Vagina (tissue), 2 donors: ENCODE measurements at places on chromosomes 16 and 17. TPM values are rescaled to one million over a fixed set of nuclear protein-coding genes. Genes with fewer than 3 reads are reported as not detected.

- no peak for DNase-seq
These were observed 73.0 kb downstream of the BMERB1 start for GRCh38 chr16:15507301-15507958.

GRCh38 chr17:79950751-79951150, 84.9 kb downstream of the TBC1D16 start:
- DNase-seq: no peak

- DNase-seq: no peak
These were observed 156.8 kb upstream of the IRX3 start for GRCh38 chr16:54443352-54443751.

DNA sequence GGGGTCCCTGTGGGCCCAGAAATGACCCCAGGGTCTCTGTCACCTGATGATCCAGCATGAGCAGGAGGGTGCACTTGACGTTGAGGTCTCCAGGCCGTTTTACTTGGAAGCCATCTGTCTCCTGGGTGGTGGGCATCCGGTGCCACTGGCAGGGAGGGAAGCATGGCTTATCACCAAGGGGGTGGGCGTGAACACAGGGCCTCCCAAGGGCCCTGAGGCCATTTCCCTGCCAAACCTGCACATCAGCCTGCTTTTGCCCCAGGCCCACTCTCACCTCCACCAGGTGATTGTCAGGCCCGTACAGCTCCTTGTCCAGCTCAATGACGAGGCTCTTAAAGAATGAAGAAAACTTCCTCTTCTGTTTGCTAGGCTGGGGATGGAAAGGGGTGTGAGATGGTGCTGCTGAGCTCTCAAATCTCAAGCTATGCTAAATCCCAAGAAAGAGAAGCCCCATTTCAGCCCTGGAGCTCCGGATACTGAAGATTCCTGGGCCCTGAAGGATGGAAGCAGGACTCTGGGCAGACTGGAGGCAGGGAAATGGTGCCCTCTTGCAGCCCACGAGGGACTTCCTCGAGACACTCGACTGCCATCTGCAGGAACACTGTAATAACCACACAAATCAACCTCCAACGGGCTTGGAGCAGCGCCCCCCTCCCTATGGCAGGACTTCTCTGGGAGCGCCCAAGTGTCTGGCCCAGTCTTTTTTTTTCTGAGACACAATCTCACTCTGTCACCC, 7.1 kb upstream of the FTSJ3 start:
- DNase-seq: no peak

DNA sequence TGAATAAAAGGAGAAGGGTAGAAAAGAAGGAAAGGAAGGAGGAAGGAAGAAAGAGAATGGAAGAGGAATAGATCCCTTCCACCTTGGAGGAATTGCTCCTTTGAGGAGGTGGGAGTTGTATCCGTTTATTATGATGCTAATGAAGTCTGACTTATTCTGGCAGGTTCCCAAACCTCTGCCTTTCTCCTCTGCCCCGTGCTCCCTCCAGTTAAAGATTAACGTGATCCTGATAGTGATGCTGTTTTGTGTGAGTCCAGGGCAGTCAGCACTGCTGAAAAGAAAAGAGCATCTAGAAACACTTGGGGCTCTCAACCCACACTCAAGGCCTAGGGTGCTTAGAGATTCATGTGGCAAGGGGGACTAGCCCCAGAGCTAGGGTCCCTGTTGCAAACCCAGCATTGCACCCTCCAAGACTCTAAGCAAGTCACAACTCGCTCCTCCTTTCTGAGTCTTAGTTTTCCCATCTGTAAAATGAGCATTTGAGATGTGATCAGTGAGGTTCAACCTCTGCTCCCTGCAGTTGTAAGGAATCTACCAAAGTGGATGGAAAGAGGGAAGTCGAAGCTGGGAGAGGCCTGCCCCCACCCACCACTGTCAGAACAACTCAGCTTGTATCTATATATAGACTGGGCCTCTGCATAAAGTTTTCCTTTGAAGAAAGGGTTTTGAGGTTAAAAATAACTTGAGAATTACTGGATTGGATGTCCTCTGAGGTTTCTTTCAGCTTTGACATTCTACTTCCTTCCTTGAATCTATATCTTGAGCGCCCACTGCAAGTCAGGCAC, 46.9 kb upstream of the TMEM132E start:
- DNase-seq: no peak

- DNase-seq: no peak
These were observed 7.0 kb upstream of the C1QTNF8 start for GRCh38 chr16:1102921-1103635.

DNA sequence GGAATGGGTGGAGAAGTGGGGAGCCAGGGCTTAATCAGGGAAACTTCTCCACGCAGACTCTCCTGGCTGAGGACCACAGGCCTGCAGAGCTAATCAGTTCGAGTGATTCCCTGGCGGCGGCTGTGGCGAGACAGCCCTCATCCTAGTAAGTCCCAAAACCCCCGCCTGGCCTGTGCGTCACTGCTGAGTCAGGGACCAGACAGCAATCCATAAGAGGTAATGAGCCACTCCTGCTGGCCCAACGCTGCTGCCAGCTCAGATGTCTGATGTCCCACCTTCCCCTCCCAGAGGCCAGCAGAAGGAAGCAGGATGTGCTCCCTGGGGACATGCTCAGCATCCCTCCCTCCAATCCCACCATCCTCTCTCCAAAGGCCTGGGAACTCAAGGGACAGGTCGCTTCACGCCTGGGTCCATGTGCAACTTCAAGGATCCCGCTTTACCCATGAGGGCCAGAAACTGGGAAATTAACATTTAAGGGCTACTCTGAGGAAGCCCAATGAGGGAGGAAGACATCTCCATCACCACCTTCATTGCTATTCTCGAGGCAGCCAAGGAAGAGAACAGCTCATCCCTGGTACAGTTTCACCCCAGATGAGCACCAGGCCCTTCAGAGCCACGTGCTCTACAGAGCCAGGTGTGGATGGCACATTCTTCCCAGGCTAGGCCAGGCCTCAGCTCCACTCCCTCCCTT, 7.9 kb downstream of the ACLY start:
- no peak for DNase-seq

DNA sequence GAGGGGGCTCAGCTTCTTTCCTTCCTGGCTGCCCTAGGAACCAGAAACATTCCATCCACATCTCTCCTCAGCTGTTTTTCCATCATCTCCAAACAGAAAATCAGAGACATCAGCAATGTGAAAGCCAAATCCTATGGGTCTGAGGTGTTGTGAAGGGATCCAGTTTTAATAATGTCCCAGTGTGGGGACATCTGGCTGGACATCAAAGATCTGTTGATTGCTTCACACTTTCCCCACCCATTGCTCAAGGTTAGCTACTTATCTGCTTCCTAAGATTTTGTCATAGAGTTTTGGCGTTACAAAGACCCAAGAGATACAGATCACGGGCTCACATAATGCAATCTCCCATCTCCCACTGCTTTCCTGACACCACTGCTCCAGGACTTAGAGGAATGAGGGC, 47.8 kb upstream of the AXIN2 start:
- DNase-seq: no peak

DNA sequence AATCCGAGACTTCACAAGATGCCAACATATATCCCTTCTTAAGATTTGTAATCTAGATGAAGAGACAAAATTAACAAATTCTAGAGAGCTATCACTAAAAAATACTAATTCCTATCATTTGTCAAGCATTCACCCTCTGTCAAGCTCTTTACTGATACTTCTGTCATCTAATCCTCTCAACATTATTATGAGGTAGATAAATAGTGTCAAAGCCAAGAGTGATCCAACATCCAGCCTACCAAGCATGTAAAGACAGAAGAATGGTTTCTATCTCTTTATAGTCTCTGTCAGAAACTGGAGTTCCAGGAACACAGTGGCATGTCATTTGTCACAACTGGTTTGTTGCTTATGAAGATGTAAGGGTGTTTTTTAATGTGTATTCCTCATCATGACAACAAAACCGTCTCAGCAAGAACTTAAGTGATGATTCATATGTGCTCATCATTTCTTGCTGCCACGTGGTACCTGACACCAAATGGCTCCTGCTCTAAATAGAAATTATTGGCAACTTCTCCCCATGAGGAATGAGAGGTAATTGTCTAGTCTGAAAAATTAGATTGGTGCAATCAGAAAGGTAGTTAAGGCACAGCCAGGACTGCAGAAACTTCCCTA, 196.8 kb downstream of the TOX3 start:
- DNase-seq: no peak

DNA sequence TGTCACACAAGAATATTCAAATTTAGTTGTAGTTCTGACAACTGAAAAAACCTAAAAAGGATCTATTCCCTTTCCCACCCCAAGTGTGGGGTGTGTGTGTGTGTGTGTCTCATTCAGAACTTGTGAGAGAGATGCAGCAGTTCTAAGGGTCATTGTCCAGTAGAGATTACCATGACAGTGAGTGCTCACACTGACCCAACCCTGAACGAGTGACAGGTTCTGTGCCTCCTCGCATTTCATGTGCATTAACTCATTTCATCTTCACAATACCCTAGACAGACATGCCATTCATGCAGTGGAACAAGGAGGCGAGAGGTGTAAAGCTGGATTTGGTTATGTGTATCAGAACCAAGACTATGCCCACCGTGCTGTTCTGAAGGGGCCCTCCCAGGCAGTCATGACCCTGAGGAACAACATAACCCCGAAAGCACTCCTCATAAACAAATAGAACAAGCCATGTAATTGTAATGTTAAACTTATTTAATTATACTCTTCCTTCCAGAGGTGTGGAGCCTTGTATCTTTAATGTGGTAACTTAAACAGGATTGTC, 102.1 kb downstream of the CLEC16A start:
- DNase-seq: no peak

DNA sequence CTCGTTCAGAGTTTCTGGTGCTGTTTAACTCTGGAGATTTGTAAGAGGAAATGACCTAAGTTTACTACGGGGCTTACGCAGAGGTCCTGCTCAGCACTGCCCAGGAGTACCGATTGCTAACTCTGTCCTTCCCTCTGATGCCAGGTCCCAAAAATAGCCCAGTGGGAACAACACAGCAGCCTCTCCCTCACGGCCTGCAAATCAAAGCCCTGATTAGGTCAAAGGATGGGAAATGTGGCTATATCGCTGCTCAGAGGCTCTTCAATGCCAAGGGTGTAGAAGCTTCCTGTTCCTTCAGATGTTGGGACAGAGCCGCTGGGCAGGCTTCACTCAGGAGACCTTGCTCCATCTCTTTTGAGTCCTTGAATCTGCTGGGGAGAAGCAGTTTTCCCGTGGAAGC, 174.2 kb upstream of the KCNJ16 start:
- no peak for DNase-seq

GRCh38 chr16:30774367-30775130, 12.4 kb downstream of the RNF40 start:
- no peak for DNase-seq

DNA sequence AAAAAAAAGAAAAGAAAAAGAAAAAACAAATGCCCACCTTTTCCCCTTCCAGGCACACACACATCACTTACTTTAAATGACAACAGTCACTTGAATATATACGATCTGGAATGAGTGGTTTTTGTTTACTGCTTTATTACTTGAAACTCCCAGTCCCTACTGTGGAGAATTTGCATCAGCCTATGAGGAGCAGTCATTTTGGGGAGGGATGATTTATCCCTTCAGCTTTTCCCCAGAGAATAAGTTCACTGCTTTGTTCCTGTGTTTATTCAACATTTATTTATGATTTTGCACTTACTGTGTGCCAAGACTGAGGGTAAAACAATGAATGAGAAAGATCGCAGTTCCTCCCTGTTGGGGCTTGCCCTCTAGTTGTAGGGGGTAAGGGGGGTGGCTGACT, 4.7 kb upstream of the ZNF423 start:
- DNase-seq: no peak

GRCh38 chr17:37651849-37652248, 8.6 kb upstream of the DDX52 start:
- no peak for DNase-seq

- DNase-seq: no peak
These were observed 121.3 kb downstream of the RAB11FIP4 start for GRCh38 chr17:31512796-31513195.

GRCh38 chr16:68356919-68357286, 46.1 kb downstream of the PRMT7 start:
- DNase-seq: no peak

GRCh38 chr16:29726845-29727377, 18.9 kb downstream of the C16orf54 start:
- no peak for DNase-seq

DNA sequence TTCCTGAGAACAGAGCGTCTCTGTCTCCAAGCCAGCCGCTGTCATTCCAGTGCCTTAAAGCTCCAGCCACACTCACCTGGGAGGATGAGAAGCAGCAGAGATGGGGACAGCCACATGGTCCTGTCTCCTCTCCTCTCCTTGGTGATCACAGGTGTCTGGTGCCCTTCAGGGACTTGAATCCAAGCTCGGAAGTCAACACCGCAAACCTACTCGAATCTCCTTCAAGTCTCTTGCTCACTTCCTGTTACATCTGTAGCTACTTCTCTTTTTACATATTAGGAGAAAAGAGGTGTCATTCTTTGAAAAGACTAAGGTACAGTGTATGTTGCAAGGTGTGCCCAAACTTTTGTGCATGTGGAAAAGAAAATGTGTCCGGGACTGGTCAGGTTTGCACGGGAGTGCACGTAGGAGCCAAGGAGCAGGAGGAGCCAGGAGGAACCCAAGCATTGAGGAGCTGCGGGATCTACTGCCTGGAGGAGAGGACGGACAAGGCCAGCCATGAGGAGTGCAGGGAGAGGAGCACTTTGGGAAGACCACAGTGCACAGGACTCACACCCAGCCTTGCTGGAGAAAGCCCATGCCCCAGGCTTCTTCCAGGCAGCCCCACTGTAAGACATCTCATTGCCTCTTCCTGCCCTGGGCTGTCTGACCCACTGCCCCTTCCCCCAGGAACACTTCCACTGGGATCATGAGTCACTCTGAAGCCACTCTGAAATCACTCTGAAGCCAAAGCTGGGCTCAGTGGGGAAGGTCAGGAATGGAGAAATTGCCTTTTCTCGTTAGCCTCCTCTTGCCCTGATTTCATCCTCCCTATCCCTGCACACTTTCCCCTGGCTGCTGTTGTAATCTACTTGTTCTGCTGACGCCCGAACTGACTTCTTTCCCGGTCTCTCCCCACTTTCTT, at the start of gene CD300LD:
TSS of gene CD300LD (minus strand) at position 197 of the 904 bp plus-strand sequence. CDS start at position 116, 81 bp downstream.
- no peak for DNase-seq

- no peak for DNase-seq
These were observed 391.4 kb upstream of the MAF start for GRCh38 chr16:79991969-79992368.

Gene CORO1A
- 51.1 TPM for total RNA-seq

Gene PRR35
- not detected for total RNA-seq

Gene ADAD2
- not detected for total RNA-seq

Gene GINS2
- total RNA-seq: 0.25 TPM

Gene ADAP2
- 14.0 TPM for total RNA-seq

Gene CFAP97D1
- total RNA-seq: not detected
